ENCODE measurements at places on chromosomes 11 and 22.

DNA sequence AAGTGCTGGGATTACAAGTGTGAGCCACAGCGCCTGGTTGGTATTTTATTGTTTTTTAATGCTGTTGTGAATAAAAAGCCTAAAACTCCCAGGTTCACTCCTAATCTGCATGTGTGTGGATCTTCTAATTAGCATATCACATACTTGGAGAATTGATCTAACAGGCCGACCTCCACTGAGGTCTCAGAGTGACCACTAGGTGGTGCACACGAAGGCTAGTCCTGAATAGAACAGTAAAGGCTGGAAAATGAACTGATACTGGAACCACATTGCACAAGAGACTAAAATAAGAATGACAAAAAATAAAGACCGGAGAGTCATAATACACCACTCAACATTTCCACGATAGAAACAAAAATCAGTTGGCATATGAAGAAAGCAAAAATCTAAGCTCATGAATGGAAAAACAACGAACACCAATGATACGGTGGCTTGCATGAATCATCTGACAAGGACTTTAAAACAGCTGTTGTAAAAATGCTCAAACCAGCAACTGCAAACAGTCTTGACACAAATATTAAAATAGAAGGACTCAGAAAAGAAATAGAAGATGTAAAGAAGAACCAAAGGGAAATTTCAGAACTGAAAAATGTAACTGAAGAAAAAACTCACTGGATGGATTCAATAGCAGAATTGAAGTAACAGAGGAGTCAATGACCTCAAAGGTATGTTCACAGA lies 19.2 kb downstream of the PIM3 start:
- DNase-seq: peak; percentile 41

DNA sequence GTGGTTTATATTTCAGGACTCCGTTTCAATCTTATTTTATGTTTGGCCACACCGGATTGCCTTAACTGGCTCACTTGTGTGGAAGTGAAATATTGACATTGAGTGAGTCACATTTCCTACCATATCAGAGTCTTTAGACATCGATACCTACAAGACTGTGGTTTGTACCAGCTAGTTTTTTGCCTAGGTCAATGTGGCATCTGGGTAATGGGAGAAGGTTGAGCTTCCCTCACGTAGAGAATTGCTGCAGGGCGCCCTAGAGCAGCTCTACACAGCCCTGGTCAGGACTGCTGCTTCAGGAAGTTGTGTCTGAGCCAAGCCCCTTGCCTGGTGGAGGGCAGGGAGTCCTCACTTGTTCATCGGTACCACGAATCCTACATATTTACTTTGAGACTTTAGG lies 1.6 kb downstream of the GRAMD1B start:
- no peak for DNase-seq

DNA sequence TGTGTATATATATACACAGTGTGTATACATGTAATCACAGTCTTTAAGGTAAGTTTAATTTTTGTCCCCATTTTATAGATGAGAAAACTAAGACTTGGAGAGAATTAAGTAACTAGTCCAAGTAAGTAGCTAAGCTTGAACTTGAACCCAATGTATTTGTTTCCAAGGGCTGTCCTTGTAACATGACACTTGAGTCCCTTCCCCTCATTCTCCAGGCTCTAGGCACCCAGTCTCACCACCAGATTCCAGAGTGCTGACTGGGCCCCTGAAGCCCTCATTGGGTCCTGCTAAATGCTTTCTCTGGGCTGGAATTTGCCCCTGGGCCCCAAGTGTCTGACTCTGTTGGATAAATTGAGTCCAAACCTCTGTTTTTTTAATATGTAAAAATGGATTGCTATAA lies 45.5 kb downstream of the ADM start:
- no peak for DNase-seq

DNA sequence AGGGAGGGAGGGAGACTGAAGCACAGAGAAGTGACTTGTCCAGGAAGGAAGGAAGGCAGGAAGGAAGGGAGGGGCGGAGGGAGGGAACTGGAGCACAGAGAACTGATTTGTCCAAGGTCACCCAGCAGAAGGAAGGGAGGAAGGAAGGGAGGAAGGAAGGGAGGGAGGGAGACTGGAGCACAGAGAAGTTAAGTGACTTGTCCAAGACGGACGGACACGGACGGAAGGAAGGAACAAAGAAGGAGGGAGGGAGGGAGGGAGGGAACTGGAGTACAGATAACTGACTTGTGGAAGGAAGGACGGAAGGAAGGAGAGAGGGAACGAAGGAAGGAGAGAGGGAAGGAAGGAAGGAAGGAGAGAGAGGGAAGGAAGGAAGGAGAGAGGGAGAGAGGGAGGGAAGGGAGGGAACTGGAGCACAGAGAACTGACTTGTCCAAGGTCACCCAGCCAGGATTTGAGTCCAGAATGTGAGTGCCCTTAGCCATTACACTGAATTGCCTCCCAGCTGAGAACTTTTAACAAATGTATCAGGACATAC lies 1.5 kb downstream of the SLC35F2 start:
- no peak for DNase-seq

GRCh38 chr11:77126156-77126775 lies 1.8 kb upstream of the MYO7A start:
- no peak for DNase-seq

- peak; percentile 55 for DNase-seq
Observed at GRCh38 chr11:64058494-64058893, 22.8 kb downstream of the FLRT1 start.

GRCh38 chr22:19815823-19816290 lies 38.8 kb downstream of the GNB1L start:
- no peak for DNase-seq

GRCh38 chr11:39804271-39804670 lies 1655.2 kb downstream of the LRRC4C start:
- no peak for DNase-seq

GRCh38 chr11:75031224-75031753 lies 42.6 kb downstream of the NEU3 start:
- DNase-seq: no peak

DNA sequence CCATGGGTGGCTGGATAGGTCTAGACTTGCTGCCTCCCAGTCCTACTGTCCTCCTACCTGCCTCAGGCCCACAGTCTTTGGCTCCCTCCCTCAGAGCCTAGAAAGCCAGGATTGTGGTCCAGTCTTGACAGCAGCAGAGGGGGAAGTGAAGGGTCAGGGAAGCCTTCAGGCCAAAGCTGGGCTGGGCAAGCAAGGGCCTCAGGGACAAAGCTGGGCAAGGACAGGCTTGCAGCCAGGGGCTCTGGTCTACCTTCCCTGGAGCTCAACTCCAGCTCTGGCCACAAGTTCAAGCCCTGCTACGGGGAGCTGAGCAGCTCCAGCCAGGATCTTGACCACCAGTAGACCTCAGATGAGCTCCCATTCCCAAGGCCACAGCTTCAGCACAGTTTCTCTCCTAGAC lies 14.9 kb downstream of the LMO1 start:
- no peak for DNase-seq

DNA sequence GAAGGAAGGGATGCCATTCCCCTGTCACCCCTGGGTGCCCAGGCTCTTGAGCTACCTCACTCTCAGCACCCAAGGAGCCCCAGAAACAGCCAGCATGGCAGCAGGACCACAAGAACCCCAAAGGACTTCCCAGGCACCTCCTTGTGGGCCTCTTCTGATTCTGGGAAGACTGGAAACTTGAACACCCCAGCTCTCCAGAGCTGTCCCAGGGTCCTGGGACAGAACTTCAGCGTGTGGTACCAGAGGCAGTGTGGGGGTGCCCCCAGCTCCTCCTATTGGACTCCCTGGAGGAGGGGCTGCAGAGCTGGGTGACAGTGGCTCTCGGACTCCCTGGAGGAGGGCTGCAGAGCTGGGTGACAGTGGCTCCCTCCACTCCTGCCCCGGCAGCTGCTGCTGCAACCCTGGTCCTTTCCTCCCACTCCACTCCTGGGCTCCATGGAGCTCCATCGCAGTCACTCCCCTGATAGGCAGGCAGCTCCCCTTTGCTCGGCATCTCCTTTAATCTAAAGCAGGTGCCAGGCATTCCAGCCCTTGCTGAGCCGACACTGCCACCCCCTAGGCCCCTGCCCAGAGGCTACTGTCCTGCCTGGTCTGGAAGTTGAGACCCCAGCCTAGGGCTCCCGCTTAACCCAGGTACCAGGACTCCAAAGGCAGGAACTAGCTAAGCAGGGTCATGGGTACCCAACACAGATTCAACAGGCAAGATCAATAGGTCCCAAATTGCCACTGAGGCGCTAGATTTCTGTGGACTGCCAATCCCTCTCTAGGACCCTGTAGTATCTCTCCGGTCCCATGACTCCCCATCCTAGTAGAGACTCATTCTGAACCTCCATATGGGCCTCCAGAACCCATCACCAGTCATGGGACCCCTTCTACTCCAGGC lies 2.7 kb downstream of the BCL9L start:
- DNase-seq: no peak

DNA sequence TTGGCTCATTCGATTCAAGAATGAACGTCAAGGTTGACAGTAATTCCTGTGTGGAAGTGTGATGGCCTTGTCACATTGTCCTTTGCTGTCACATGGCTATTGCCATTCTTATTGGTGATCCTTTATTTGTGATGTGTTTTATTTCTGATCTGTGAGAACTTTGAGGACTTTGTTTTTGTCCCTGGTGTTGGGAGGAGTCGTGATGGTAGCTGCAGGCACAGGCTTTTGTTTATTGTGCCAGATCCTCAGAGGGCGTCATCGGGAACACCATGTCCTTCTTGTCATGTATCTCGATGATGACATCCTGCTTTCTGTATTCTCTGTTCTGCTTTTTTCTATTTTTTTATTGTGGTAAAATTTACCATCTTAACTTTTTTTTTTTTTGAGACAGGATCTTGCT lies 5.6 kb downstream of the PICK1 start:
- no peak for DNase-seq

DNA sequence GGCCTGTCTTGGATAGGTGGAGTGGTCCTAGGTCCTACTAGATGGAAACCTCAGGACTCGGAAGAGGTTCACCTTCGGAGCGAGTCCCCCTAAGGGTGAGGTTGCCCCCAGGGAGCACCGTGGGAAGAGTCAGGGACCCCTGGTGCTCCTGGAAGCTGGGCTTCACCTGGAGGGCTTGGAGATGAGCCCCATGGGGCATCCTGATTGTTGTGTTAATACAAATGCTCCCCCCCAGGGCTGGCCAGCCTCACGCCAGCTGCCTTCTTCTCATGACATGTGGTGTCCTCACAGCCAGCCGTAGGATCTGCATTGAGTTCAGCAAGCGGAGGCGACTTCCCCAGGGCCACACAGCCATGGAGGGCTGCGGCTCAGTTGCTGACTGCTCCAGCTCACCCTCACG lies 1487.5 kb downstream of the BRD1 start:
- no peak for DNase-seq

DNA sequence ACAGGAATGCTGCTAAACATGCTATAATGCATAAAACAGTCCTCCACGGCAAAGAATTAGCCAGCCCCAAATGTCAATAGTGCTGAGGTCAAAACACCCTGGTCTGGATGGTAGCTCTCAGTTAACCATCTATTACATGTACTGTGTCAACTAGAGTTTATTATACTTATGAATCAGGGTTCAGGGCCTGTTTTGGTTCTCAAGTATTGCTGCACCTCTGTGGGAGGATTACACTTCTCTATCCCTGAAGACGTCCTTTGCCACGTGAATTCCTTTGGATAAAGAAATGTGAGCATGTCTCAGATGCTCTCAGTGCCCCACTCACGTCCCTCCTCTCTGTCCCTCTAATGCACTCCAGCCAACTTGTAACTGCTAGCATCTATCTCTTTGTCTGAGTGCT lies 53.4 kb downstream of the SLC1A2 start:
- DNase-seq: no peak

GRCh38 chr11:214083-214482 lies 6.6 kb downstream of the RIC8A start:
- DNase-seq: no peak

GRCh38 chr11:71490044-71490730 lies 36.9 kb upstream of the KRTAP5-7 start:
- DNase-seq: no peak

DNA sequence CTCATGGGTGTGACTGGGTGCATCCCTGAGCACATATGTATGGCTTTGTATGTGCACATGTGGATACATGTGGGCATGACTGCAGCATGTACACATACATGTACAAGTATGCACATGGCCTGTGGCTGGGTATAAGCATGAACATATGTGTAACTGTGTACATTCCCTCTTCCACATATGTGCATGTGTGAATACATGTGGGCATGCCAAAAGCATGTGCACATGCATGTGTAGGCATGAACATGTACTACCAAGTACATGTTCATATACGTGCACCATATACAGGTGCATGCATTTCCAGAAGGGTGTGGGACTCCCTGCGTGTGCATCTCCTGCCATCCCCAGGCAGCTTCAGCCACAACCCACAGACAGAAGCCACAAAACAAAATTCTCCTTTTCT lies 208.2 kb downstream of the MN1 start:
- DNase-seq: no peak

GRCh38 chr11:47136327-47136726 lies 40.4 kb downstream of the ARFGAP2 start:
- no peak for DNase-seq

DNA sequence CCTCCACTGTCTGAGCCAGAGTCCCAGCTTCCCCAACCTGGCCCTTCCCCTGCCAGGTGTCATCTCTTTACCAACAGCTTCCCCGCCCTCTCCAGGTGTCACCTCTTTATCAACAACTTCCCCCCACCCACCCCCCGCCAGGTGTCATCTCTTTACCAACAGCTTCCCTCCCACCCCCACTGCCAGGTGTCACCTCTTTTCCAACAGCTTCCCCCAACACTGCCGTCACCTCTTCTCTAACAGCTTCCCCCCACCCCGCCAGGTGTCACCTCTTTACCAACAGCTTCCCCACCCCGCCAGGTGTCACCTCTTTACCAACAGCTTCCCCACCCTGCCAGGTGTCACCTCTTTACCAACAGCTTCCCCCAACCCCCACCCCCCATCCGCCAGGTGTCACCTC lies 29.8 kb upstream of the TTLL12 start:
- DNase-seq: no peak
